Lower leg skin (tissue), 4 donors: ENCODE measurements at places on chromosomes 12 and 14.

DNA sequence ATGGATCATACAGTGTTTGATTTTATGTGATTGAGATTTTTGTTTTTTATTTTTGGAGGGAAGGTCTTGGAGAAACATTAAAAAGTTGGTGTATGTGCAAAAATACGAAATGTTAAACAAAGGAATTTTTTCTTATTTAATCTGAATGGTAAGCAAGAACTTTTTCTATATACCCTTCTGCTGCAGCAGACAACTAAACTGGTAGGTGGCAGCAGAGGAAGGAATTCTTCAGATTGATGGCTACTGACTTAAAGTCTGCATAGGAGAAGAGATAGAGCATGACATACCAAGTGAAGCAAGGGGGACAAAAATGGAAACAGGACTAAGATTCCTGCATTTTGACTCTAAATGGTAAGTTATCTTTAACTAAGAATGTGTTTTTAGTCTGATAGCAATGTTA, 42.0 kb upstream of the A2ML1 start:
- no peak for DNase-seq

DNA sequence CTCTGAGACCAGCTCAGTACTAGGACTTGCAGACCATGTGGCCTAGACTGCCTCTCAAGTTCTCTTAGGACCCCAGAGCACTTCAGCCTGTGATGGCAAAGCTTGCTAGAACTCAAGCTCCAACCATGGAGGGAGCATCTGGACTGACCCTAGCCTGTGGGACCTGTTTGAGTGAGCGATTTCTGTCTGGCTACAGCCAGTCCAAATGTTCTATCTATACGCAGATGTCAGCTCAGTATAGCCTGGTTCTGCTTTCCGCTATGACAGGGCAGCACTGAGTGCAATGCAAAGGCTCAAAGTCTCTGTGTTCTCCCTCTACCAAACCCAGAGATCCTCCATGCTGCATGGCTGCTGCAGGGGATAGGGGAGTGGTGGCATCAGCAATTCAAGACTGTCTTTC, 20.7 kb upstream of the PPM1H start:
- no peak for DNase-seq

GRCh38 chr12:117212563-117213190, 22.4 kb upstream of the FBXO21 start:
- peak; percentile 73 for DNase-seq

DNA sequence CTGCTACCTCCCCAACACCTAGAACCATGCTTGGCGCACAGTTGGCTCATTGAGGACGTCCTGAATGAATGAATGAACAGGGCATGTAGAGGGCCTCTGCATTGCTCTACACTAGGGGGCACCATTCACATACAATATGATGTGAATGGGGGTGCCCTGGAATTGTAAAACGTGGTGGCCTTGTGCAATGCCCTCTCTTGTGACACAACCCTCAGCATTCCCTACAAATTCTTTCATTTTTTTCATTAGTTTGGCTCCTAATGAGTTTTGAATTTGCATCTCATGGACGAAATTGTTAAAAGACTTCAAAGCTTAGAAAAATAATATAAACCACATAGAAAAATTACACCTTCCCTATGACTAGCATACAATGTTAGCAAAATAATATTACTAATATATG, 2.3 kb upstream of the DIO2 start:
- DNase-seq = no peak

DNA sequence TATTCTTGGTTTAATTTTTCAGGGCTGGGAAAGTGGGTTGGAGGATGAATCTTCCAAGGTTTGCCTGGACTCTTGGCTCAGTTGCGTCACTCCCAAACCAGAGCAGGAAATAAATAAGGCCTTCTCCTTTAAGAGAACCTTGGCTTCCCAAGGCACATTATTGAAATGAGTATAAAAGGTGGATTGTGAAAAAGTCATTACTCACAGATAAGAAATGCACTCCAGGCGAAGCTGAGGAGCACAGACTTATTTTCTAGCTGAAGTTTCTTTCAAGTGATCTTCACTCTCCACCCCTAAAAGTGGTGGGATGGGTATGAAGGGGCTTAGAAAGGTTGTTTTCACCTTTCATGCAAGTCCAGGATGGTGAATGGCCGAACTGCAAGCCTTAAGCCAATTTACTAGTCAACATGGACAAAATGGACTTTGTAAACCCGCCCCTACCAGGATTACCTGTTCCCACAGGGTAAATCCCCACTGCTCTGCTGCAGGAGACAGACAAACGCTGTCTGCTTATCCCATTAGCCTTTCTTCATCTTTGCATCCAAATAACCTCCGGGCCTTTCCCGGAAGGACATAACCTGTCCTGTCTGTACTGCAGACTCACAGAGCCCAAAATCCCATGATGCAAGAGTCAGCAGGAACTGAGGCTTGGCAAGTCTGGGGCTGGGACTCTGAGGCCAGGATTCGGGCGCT, 207.6 kb downstream of the BCL11B start:
- DNase-seq = peak; percentile 77

GRCh38 chr12:54270345-54270744, 9.6 kb downstream of the CBX5 start:
- DNase-seq = no peak
